Suprapubic skin (tissue), 4 donors: ENCODE measurements at places on chromosomes 13 and 19.

DNA sequence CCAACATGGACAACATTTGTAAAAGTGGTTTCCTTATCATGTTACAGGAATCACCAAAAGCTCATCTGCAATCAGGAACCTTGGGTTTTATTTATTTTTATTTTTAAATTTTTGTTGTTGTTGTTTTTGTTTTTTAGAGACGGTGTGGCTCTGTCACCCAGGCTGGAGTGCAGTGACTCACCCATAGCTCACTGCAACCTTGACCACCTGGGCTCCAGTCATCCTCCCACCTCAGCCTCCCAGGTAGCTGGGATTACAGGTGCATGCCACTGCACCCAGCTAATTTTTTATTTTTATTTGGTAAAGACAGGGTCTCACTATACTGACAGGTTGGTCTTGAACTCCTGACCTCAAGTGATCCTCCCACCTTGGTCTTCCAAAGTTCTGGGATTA is 13.6 kb upstream of the SERP2 start:
- no peak for DNase-seq

GRCh38 chr13:60612593-60612992 is 215.6 kb downstream of the TDRD3 start:
- DNase-seq = no peak

DNA sequence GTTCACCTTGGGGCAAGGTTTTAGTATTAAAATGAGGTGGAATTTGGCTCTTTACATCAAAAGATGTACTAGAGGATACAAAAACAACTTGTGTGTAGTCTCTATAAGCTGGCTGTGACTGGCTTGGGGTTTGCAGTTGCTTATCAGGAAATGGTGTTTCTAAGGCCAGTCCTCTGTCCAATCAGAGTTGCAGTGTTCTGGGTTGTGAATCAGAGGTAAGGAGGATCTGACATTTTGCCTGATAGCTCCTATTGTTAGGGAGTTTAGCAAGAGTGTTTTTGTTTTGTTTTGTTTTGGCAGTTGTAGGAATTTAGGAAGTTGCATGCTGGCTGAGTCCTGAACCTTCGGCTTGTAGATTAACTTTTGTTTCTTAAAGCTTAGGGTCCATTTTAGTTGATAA is 20.1 kb upstream of the ESD start:
- no peak for DNase-seq

GRCh38 chr13:110572778-110573118 is 11.2 kb upstream of the RAB20 start:
- DNase-seq = no peak

- DNase-seq = no peak
These were observed 471.7 kb upstream of the KLHL1 start for GRCh38 chr13:70579941-70580340.

DNA sequence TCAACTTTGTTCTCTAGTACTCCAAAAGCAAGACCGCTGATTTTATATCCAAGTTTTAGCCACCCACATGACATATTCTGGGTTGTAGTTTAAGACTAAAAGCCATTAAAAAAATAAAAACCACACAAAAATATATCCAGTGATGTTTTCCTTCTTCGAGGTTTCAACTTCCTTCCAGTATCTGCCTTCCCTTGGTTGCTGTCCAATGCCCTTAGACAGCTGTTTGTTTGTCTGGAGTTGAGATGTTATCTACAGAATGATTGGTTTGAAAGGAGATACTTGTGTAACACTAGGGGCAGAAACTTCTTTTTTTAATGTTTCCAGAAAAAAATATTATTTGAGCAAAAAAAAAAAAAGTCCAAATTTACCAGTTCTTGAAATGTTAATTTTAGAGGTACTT is 591.5 kb upstream of the PCDH9 start:
- no peak for DNase-seq

- DNase-seq = no peak
These were observed 56.3 kb upstream of the GPR12 start for GRCh38 chr13:26816881-26817280.

DNA sequence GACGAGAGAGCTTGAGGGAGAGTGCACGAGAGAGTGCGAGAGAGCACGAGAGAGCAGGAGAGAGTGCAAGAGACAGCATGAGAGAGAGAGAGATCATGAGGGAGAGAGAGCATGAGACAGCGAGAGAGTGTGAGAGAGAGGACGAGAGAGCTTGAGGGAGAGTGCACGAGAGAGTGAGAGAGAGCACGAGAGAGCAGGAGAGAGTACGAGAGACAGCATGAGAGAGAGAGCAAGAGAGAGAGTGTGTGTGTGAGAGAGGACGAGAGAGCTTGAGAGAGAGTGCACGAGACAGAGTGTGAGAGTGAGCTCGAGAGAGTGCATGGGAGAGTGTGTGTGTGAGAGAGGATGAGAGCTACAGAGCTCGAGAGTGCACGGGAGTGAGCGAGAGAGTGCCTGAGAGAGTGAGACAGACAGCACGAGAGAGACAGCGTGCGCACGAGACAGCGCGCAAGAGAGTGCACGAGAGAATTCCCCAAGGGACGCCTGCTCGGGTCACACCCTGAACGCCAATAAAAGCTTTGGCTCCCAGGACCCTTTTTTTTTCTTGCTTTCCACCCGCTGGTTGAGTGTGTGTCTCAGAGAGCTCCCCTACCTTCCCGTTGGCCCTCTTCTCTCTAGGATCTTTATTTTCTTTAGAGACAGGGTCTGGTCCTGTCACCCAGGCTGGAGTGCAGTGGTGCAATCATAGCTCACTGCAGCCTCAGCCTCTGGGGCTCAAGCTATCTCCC is 3.7 kb downstream of the CD70 start:
- DNase-seq = no peak

DNA sequence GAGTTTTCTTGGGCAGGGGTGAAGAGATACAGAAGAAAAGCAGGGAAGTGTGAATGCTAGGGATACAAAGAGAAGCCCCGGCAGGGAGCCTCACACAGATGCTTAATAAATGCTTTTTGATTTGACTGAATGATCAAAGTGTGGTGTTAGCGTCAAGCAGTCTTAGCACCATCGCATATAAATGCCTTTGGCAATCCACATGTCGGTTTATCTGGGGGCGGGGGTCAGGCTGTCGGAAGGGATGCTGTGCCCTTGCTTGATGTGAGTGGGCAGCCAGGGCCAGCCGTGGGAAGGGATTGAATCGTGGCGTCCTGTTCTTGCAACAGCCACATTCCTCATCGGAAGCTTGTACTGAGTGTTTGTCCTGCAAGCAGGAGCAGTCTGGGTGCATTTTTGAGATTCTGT is 173.1 kb downstream of the LACC1 start:
- no peak for DNase-seq

- DNase-seq = no peak
These were observed 6.0 kb upstream of the TMPRSS9 start for GRCh38 chr19:2353887-2354592.

GRCh38 chr13:50410921-50411746 is 395.9 kb downstream of the KCNRG start:
- DNase-seq = no peak

GRCh38 chr13:94192431-94192975 is 287.0 kb downstream of the DCT start:
- DNase-seq = no peak

GRCh38 chr19:18294467-18294864 is 13.0 kb upstream of the JUND start:
- DNase-seq = no peak
